ENCODE measurements at places on chromosomes 5 and 9. TPM values are rescaled to one million over a fixed set of nuclear protein-coding genes. Genes with fewer than 3 reads are reported as not detected.

The FAM81B gene
- not detected for total RNA-seq

The PRUNE2 gene
- total RNA-seq = 0.50 TPM

The CER1 gene
- total RNA-seq = not detected

- no peak for DNase-seq
Observed at GRCh38 chr9:83472221-83472665, 66.0 kb downstream of the FRMD3 start.

DNA sequence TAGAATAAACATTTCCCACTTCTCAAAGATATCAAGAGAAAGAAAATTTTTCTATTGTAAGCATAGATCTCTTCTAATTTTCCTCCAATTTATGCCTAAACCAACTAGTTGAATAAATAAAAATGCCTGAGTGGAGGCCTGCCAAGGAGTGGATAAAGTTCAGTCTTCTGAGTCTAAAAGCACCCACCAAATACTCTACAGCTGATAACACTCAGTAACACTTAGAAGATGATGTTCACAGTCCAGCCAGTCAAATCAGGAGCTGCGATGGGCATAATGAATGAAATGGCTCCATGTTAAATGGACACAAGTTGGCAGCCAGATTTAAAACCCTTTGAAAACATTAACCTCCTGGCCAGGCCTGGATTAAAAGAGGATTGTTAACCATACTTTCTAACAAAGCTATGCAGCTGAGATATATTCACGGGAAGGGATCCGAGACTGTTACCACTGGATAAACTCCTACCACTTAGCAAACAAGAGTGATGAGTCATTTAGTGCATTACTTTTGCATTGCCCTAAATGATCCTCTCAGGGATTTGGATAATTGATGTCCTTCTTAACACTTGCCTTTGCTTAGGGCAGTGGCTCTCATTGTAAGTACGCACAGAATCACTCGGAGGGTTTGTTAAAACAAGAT, 63.7 kb upstream of the CCDC112 start:
- DNase-seq = no peak

The RAD17 gene
- total RNA-seq = 26.8 TPM

GRCh38 chr5:2303431-2304100, 420.8 kb upstream of the IRX4 start:
- DNase-seq = no peak

DNA sequence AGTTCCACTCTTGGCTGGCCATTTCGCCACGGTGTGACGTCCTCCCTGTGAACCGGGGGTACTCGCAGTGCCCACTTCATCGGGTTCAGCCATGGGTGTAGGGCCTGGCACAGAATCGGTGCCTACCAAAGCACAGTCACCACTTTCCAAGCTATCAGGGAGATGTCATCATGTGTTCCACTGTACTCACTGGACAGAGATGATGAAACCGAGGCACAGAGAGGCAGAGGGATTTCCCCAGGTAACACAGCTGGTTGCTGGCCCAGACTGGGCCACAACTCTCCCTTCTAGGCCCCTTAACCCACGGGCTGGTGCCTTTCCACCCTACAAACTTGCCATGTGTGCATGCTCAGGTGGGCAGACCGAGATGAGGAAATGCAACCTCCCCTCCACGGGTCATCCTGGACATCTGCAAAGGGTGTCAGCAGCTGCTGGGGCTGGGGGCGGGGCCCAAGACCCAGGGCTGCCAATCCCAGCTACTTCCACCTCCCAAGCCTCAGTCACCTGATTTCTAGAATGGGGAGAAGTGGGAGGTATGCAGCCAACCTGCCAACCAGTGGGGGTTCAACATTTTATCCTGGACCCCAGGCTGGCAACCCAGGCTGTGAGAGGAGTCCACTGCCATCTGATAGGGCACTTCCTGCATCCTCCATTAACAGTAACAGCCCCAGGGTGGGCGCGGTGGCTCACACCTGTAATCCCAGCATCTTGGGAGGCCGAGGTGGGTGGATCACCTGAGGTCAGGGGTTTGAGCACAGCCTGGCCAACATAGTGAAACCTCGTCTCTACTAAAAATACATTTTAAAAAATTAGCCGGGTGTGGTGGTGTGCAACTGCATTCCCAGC, 893 bp upstream of the SH2D3C start:
- DNase-seq = peak; percentile 86

- no peak for DNase-seq
Observed at GRCh38 chr9:27671636-27672035, 98.4 kb upstream of the C9orf72 start.

DNA sequence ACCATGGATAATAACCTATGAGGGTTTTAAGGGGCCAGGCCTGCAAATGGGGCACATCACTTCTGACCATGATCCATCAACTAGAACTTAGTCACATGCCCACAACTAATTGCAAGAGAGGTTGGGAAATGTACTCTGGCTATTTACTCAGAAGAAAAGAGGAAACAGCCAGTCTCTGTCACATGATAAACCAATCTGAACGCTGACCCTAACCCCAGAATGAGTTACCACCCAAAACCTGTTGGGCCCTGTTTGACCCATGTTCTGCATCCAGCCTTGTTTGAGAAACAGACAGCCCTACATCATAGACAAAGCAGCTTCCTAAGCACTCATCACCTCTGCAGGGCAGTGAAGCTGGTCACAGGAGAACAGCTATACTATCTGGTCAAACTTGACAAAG, 5.8 kb downstream of the MACROH2A1 start:
- no peak for DNase-seq

Data from activated CD4-positive, alpha-beta T cell treated with anti-CD3 and anti-CD28 coated beads, Interleukin-2, amount 10 ng/mL, durations not matched to agents 24 days and 14 days (primary cell).